ENCODE measurements at places on chromosomes 12 and 14.

DNA sequence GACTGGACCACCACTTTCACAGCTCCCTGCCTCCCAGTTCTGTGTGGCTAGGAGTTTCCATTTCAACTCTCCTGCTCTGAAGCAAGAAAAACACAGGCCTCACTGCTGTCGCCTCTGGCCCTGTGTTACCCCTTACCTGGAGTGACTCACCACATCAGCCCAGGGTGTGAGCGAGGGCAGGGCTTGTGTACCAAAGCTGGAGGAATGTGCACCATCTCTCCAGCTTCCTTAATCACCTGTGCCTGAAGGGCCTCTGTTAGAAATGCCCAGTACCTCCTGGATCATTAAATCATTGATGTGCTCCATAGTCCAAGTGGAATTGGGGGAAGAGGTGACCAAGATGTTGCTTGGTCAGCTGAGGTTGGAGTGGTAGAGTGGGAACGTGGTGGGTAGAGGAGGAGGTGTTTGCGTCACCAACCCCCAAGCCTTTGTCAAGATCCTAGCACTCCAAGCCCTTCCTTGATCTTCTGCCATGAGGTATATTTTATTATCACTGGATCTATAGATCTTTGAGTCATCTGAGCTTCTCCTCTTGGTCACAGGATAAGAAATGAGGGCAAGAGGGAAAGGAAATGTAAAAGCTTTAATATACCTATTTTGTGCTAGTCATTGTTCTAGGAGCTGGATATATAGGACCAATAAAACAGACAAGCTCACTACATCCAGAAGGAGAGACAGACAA lies 51.3 kb downstream of the SSPN start:
- DNase-seq = no peak

DNA sequence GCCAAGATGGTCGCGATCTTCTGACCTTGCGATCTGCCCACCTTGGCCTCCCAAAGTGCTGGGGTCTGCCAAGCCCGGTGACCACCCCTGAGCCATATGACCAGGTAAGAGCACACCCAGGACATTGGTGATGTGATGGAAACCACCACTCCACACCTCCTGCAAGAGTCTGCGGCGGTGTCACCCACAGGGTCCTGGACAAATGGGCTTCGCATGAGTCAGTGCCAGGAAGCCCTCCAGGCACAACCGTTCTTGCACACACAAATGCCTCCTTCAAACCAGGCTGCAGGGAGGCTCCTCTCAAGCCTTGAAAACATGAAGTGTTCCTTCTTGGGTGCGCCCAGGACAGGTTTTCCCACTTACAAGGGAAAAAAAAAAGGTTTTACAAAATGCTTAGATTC lies 16.6 kb downstream of the PITPNM2 start:
- DNase-seq = no peak

- DNase-seq = no peak
Measured at GRCh38 chr14:86035882-86036281, 505.9 kb downstream of the FLRT2 start.

DNA sequence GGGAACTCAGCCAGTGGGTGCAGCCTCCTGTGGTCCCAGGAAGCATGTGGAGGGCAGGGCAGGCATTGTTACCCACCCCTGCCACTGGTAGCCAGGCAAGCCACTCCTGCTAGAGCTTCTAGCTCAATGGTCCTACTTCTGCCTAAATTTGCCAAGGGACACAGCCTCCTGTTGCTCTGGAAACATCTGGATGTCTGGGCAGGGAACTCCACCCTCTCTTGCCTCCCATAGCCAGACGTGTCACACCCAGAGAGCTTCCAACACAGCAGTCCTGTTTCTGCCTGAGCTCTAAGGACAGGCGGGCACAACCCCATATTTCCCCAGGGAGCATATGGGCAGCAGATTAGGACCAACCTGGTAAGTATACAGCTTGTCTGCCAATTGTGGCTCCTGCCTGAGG lies 350.2 kb downstream of the GLT1D1 start:
- no peak for DNase-seq

GRCh38 chr12:122423258-122424165 lies 1.0 kb upstream of the CLIP1 start:
- no peak for DNase-seq

DNA sequence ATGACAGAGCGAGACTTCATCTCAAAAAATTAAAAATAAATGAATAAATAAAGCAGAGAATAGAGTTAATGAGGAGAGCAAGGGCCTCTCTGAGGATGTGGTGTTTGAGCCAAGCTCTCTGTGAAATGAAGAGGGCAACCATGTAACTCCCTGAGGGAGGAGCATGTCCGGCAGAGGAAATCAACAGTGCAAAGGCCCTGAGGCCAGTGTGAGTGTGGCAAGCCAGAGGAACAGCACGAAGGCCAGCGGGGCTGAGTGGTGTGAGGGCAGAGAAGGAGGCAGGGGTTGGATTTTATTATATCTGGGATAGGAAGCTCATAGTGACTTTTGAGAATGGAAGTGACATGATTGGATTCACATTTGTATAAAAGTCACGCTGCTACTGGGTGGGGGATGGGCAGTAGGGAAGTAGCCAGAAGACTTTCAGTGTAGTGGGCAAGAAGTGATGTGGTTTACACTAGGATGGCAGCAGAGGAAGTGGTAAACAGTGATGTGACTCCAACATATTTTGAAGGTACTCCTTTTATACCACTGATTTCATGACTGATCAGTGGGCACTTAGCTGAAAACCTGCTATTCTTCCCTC lies 10.3 kb upstream of the LRP1-AS start:
- no peak for DNase-seq

GRCh38 chr14:98130691-98131090 lies 1141.3 kb downstream of the BCL11B start:
- no peak for DNase-seq

DNA sequence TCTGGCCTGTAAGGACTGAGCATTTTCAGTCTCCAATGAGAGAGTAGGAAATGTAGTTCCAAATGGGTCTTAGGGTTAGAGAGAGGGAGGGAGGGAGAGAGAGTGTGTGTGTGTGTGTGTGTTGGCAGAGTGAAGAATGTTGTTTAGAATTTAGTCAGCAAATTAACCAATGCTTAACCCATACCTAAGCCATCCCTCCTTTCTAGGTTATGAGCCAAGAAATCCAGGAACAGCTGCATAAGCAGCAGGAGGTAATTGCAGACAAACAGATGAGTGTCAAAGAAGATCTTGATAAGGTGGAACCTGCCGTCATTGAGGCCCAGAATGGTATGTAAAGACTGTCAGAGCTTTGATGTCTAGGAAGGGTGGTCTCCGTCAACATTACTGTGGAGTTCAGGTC lies 56.9 kb downstream of the HSP90AA1 start:
- DNase-seq = no peak

GRCh38 chr12:119088685-119089379 lies 89.9 kb upstream of the HSPB8 start:
- DNase-seq = no peak

GRCh38 chr12:15546102-15546701 lies 223.9 kb downstream of the PTPRO start:
- no peak for DNase-seq

DNA sequence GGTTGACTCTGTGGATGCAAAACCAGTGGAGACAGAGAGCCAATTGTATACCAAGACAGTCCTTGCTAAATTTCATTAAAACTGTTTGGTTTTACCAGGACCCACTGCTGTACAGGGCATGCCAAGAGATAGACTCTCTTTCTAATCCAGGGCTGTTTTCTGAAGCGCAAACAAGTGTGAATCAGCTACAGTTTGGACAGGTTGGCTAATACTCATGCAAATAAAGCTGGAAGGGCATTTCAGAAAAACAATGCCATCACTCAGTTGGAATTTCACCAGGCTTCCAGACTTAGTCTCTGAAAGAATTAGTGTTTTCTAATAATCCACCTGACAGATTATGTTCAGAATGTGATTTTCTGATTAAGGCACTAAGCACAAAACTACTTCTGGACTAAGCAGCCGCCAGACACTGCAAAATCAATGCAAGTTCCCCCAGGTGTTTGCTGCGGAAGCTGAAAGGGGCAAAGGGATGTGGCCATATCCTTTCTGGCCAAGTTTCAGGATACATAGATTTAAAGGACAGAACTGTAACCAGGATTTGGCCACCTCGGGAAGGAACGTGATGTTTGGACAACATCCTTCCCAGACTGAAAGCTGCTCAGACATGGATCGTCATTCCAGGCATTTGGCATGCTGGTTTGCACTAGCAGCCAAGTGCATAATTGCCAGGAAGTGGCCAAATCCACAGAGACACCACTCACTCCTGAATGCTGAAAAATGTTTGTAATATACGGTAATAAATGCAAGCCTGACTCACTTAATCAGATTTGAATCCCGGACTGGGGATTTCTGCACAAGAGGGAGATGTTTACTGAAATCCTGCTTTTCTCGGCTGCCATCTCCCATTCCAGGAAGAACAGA lies 32.0 kb upstream of the CDKN3 start:
- no peak for DNase-seq

DNA sequence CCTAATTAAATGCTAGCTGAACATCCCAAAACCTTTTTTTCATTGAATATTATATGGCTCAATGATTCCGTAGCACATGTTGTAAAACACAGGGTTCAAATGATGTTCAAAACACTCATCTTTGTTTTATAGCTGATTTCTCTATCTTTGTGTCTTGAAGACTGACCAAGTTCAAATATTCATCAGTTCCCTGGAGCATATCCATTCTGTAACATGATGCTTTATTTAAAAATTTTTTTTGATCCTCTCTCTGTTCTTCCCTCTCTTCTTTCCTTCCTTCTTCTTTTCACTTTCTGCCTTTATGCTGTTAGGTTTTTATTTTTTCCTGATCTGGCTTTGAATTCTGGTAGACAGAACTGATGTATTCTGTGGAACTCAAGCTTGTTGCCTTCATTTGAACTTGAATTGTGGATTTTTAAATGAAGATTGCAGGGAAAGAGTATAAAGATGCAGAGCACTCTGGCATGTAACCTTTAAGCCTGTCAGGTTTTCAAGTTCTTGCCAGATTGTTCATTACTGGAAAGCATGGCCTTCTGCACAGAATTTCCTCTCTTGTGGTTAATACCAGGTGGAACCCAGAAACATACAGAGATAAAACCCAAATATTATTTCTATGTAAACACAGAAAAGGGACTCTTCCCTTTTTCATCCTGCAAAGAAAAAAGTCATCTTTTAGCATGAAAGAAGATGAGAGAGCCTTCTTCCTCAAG lies 39.5 kb downstream of the PROX2 start:
- no peak for DNase-seq

DNA sequence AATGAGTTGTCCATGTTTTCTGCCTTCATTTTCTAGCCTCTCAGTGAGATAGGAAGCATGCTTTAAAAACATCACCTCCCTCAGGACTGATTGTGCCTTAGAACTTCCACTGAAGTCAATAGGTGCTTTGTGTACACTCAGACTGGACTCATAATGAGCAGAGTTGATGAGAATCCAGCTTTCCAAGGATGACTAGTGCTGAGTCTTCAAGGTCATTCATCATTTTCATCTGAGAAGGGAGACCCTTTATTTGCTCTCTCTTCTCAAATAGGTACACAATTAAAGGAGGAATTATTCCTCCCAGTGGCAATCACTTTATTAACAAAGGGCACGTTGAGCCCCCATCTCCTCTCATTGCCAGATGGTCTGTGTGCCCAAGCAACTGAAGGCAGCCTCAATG lies 210.9 kb upstream of the PRKD1 start:
- DNase-seq = no peak

DNA sequence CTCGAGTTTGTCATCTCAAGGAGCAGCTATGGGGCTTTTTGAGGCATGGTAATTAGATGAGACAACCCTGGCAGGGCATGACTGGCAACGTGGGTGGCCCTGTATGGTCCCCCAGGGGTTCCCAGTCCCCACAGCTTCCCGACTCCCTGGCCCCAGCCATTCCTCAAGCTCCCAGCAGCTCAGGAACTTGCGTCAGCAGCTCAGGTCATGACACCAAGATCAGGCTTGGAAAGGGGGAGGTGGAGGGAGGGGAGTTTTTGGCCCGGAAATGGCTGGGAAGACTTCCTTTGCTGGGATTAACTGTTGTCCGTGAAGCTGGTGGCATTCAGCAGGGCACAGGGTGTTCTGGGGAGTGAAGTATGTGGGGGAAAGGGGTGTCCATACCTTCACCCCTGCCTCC lies 10.4 kb upstream of the NRIP2 start:
- DNase-seq = no peak

- DNase-seq = no peak
Measured at GRCh38 chr12:1504304-1504894, 90.0 kb downstream of the FBXL14 start.

GRCh38 chr12:96053476-96054243 lies 18.3 kb upstream of the LTA4H start:
- DNase-seq = no peak

DNA sequence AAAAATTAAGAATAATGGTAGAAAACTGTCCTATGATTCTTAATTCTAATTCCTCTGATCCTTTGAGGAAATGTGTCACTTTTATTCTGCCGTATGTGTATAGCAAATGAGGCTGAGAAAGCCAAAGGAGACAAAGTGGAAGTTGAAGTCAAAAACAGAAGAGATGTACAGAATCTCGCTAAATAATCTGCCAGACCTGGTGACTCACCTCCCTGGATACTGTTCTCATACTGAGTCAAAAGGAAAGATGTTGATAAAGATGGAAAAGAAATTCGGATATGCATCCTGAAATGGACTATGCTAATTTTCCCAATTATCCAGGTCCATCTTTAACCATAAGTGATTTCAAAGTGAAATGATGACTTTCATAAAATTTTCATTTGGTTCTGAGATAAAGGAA lies 92.5 kb downstream of the DUSP6 start:
- DNase-seq = no peak

- DNase-seq = no peak
Measured at GRCh38 chr12:74899031-74899829, 310.4 kb downstream of the KCNC2 start.

DNA sequence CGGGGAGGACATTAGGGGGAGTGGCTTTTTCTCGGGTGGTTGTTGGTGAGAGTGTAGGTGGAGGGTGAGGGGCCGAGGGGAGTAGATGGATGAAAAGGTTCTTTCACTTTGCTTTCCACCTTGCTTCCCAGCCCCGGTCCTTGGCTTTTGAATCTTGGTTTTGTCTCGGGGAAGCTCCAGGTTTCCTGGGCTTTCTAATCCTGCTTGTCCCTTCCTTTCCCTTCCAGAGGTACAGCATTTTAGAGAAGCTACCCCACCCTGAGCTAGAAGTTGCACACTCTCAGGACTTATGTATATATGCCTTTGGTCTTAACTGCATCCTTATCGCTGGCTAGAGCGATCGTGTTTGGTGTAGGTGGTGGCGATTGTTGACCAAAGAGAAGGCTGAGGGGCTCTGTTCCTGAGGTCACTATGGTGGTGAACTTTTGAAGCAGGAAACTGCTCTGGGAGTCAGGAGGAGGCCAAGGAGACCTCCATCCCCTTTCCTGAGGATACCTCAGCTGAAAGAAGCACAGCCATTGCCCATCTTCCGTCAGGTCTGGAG lies 862 bp downstream of the PIP4K2C start:
- no peak for DNase-seq

Measured in stimulated activated CD8-positive, alpha-beta memory T cell treated with anti-CD3 and anti-CD28 coated beads, Interleukin-2, amount 100 ng/mL, for 1 hour (primary cell).